CD4-positive, alpha-beta T cell treated with Interleukin-12 subunit alpha and Interleukin-12 subunit beta, for 1 hour (primary cell): ENCODE measurements at places on chromosomes 3 and 15.

DNA sequence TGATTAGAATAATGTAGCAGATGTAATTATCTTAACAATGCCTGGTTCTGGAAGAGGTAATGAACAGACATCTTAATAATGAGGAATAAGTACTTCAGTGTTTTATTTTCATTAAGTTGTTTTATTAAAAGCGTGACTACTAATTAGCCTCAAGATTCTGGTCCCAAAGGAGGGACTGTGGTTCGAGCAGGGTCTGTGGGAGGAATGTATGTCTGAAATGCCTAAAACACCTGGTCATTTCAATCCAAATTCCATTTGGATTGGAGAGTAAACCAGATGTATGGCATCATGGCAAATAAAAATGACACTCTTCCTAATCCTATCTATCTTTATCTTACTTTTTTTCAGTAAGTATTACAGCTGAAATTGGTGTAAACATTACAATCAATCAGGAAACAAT is 243.2 kb downstream of the PDZRN3 start:
- no peak for DNase-seq

- peak; percentile 54 for DNase-seq
These were observed 489 bp downstream of the CSPG5 start for GRCh38 chr3:47578119-47578632.

DNA sequence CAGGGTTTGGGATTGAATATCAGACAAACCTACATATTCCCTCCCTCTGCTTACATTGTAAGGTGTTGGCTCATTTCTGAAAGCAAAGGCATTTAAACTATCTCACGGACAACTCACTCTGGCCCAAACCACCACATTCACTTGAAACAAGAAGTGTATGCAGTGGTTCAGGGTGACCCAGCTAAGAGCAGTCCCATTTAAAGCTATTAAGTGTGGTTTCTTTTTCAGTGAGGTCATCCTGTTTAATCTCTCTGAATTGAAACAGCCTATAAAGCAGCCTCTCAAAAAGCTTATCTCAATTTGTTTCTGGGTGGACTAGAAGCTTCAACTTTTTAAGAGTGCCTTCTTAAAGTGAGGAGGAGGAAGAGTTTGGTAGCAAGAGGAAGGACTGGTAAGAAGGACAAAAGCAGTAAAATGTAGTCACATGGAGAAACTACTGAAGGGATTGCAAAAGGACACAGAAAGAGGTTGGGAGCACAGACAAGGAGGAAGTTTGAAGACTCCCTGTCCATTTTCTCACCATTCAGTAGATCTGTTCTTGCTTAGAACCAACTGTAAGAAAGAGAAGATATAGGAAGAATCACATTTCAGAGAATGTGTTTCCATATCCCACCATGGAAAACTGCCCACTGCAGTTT is 151.6 kb downstream of the TMCO5A start:
- DNase-seq = no peak

- no peak for DNase-seq
These were observed 40.8 kb downstream of the CHST14 start for GRCh38 chr15:40511472-40512133.

GRCh38 chr3:58441514-58442450 is 8.2 kb upstream of the PDHB start:
- DNase-seq = no peak

- no peak for DNase-seq
These were observed 13.3 kb downstream of the ITGA11 start for GRCh38 chr15:68418611-68419161.

GRCh38 chr3:71573181-71573580 is 10.3 kb downstream of the FOXP1 start:
- DNase-seq = no peak

- DNase-seq = peak; percentile 32
These were observed 47.0 kb upstream of the SELENOK start for GRCh38 chr3:53938645-53939044.

GRCh38 chr3:3792391-3792790 is 6.8 kb upstream of the LRRN1 start:
- no peak for DNase-seq

GRCh38 chr3:88019024-88019423 is 39.8 kb downstream of the CGGBP1 start:
- DNase-seq = peak; percentile 45

DNA sequence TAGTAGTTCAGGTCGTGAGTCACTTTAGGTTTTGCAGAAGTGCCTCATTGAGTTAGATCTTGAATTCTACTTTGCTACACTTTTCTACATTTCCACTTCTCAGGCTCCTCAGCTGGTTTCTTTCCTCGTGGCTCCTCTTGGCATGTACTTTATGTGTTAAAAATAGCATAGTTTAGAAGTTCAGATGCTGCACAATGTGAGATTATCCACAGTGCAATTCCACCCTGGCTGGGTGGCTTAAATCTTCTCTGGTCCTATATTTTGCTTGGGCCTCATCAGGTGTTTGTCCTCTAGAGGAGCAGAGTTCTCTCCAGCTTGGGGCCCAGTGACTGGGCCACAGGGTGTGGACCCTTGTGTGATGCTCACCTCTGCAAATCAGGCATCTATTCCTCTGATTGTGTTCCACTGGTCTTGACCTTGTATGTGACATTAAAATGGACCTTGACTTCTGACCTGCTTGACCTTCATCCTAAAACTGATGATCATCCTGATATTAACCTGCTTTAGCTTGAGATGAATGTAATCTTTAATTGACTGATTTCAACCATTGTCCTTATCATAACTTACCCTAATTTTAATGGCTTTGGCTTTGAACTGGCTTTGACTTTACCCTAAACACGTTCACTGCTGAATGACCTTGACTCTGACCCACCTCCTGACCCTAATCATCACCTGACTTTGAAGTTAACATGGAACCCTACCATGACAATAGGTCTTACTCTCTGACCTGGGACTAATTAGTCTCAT is 63.9 kb upstream of the ACAD9 start:
- no peak for DNase-seq

- no peak for DNase-seq
These were observed 199.3 kb upstream of the CMC1 start for GRCh38 chr3:28042095-28042635.

DNA sequence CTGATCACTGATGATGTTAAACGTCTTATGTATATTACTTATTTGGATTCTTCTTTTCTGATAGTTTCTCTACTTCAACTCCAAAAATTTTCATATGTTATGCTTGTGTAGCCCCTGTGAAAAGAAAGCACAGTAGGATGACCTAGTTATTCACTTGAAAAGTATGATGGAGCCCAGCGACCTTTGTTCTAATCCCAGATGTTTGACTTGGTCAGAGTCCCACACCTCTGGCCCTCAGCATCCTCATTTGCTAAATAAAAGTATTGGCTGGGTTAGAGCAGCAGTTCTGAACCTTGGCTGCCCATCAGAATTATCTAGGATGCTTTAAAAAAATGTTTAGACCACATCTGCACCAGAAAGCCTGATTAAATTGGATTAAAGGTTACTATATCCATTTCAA is 173.7 kb downstream of the ATG7 start:
- no peak for DNase-seq

DNA sequence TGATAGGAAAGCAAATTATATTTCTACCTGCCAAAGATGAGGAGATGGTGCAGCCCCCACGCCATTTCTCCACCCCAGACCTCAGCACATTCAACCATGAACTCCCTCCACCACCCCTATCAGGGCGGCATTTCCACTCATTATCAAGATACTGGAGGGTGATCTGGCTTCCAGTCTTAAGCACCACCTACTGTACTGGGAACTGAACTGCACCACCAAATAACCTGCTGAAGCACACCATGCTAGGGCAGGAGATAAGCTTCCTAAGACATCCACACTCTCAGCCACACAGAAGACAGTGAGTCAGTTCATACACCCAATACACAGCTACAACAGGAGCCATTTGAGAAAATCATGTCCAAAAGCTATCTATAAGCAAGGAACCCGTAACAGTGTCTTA is 98.8 kb downstream of the FGF7 start:
- no peak for DNase-seq

- no peak for DNase-seq
These were observed 53.8 kb upstream of the RAB6B start for GRCh38 chr3:133949438-133949837.

GRCh38 chr15:95149771-95150170 is 918.4 kb downstream of the MCTP2 start:
- no peak for DNase-seq

DNA sequence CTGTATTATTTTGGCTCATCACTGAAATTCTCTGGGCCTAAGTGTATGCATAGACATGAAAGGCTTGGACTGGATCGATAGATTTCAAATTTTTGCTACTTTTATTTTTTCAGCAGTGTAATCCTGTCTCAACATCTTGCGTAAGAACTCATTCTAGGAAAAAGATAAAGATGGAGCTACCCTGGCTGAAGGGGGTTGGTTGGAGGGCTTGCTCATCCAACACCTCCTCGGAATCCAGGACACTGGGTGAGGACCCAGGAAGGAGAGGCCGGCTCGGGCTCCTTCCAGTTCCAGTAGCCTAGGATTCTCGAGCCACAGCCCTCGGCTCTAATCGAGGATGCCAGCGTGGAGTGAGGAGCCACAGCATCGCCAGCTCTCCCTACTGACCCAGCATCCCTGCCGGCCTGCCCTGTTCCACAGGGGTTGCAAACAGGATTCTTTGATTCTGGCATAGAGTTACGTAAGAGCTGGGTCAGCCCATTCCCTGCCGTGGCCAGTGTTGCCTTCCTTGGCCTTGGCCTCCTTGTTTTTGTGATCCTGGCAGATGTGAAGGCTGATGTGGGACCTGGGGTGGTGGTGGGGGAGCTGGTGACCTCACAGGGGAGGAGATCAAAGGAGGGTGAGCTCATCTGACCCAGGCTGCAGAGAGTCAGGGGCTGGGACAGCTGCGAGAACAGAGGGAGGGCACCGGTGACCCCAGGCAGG is 149.5 kb downstream of the ALDH1A2 start:
- no peak for DNase-seq

- no peak for DNase-seq
These were observed 26.5 kb downstream of the P3H2 start for GRCh38 chr3:190094160-190094718.

DNA sequence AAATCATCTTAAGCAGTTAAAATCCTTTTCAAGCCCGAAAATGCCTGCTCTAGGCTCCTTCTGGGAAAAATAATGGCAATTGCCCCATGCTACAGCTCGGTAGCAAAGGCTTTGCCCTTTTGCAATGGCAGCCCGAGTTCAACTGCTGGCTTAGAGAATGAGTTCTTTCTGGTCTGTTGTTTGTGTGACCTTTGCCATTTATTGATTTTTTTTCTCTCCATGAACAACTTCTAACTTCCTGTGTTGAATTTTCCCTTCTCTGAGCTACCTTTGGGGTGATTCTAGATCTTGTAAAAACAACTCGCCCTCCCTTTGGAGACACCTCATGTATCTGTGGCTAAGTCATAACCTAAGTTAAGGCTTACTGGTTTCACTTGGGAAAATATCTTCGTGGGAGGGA is 139.3 kb downstream of the PLCH1 start:
- DNase-seq = no peak

- no peak for DNase-seq
These were observed 149.2 kb upstream of the SLC24A5 start for GRCh38 chr15:47971637-47972036.

GRCh38 chr3:149542375-149543312 is 68.1 kb downstream of the TM4SF4 start:
- DNase-seq = no peak

GRCh38 chr3:186208296-186208989 is 99.6 kb upstream of the ETV5 start:
- DNase-seq = no peak

- no peak for DNase-seq
These were observed 244.4 kb upstream of the TOPAZ1 start for GRCh38 chr3:43997316-43997715.

- DNase-seq = no peak
These were observed 175.1 kb downstream of the VGLL3 start for GRCh38 chr3:86815880-86816279.

DNA sequence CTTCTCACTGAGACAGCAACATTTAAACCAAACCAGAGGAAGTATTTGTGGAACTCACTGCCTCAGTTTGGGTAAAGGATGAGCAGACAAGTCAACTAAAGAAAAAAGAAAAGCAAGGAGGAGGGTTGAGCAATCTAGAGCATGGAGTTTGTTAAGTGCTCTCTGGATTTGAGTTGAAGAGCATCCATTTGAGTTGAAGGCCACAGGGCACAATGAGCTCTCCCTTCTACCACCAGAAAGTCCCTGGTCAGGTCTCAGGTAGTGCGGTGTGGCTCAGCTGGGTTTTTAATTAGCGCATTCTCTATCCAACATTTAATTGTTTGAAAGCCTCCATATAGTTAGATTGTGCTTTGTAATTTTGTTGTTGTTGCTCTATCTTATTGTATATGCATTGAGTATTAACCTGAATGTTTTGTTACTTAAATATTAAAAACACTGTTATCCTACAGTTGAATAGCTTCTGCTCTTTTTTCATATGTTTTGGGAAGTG is 23.3 kb downstream of the CLDN18 start:
- DNase-seq = no peak

GRCh38 chr15:88202231-88202630 is 54.3 kb downstream of the NTRK3 start:
- DNase-seq = no peak

- no peak for DNase-seq
These were observed 75.4 kb downstream of the XXYLT1 start for GRCh38 chr3:195195321-195196209.

DNA sequence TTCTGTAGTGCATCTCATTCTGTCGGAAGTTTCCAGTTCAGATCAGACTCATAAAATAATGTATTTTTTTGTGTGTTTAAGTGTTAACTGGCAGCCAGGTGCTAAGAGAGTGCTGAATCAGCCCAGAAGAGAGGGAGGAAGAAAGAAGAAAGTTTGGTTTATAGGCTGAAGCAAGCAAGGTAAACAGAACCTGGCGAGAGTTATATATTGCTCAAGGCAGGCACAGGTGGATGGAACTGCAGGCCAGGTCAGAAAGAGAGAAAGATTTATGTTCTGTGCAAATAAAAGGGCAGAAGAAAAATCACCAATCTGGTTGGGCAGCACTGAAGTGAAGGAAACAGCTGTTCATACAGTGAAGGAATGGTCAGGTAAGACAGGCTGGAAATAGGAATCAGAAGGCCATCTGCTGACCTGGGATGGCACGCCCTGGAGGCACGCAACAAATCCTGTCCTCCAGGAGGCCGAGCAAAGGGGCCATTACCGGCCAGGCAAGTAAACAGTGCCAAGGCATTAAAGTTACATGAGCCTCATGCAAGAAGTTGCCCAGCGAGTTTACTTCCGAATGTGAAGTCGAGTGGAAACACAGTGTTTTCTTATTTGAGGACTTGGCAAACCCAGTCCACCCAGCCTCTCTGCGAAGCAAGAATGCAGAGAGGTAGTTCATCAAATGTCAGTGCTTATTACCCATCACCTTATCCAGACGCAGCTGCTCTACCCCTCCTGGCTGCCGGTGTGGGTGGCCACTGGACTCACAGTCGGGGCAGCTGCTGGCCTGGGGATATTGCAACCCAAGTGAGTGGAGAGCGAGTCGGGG is 309.8 kb downstream of the VPS13C start:
- no peak for DNase-seq

GRCh38 chr3:159266779-159267178 is 464.9 kb downstream of the MFSD1 start:
- no peak for DNase-seq
